Mesangial cell (primary cell): ENCODE measurements at places on chromosomes 6 and 20. TPM values are rescaled to one million over a fixed set of nuclear protein-coding genes. Genes with fewer than 3 reads are reported as not detected.

Gene PTCRA
- total RNA-seq: not detected in 2 replicates

Gene BMP2
- total RNA-seq: 12.9 and 26.6 TPM in 2 replicates

Gene F13A1
- total RNA-seq: under 0.01 and 0.16 TPM in 2 replicates

Gene GPX5
- total RNA-seq: not detected in 2 replicates

Gene NR2E1
- total RNA-seq: not detected in 2 replicates
